ENCODE measurements at places on chromosomes 3 and 15.

DNA sequence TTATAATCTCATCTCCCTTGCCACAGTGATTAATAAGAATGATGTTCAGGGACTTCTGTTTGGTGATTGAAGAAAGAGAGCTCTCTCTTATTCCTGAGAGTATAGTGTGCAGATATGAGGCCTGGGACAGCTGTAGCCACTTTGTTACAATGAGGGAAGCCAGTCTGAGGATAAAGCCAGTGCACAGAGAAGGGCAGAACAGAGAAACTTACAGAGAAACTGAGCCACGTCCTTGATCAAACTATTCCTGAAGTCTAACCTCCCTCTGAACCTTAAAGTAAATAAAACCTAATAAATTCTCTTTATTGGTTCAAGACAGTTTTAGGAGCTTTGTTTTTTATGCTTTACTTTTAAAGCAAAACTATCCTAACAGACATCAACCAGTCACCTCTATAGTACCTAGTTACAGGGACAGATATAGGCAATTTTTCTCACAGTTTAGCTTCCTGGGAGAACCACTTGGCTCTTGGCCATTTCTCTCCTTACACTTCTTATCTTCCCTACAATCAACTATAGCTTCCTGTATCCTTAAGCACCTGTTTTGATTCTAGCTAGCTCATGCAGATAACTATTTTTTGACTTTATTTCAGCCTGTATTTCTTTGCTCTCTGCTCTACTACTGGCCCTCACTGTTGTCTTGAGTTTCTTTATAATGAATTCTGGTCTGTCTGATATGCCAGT lies 284.4 kb downstream of the SHQ1 start:
- DNase-seq: no peak

GRCh38 chr3:73582535-73582934 lies 42.2 kb downstream of the PDZRN3 start:
- DNase-seq: no peak

GRCh38 chr15:73467758-73468157 lies 24.8 kb downstream of the REC114 start:
- no peak for DNase-seq

- DNase-seq: no peak
Measured at GRCh38 chr3:169311381-169311780, 352.1 kb downstream of the MECOM start.

DNA sequence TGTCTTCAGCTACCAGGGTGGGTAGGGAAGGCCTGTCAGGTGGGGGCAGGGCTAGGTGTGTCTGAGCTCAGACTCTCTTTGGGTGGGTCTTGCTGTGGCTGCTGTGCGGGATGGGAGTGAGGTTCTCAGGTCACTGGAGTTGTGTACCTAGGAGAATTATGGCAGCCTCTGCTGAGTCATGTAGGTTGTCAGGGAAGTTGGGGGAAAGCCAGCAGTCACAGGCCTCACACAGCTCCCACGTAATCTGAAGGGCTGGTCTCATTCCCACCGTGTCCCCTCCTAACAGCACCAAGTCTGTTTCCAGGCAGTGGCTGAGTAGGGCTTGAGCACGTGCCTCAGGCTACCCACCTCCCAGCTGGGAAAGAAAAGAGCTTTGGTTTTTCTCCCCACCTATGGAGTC lies 67.0 kb downstream of the CHCHD4 start:
- no peak for DNase-seq

DNA sequence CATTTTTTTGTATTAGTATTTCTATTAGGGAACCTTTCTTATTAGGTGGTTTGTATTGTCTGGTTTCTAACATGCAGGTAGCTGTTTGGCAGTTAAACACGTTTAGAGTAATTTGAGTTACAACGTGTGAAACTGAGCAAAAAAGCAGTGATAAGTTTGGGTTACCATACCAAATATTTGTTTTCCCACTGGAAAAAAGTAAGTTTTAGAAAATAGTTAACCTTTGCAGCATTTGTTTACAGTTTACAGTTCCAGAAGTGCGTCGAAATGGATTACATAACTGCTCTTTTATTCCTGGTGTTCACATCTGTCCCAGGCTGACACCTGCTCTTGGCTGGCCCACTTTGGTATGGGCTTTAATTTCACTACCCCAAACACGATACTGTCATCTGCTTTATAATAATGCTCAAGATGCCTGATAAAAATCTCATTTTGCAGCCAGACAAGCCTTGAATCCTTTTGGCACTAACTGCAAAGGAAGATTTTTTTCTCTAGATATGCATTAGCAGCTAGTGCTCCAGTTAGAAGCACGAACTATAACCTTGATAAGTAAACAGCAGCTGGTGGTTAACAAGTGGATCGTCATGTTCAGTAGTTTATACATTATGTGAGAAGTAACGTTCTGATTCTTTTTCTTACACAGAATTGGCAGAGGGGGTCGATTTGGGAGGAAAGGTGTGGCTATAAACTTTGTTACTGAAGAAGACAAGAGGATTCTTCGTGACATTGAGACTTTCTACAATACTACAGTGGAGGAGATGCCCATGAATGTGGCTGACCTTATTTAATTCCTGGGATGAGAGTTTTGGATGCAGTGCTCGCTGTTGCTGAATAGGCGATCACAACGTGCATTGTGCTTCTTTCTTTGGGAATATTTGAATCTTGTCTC lies 5.3 kb downstream of the EIF4A2 start:
- DNase-seq: no peak

GRCh38 chr15:31296646-31297574 lies 29.7 kb upstream of the KLF13 start:
- DNase-seq: no peak

GRCh38 chr15:67758619-67759300 lies 66.5 kb upstream of the SKOR1 start:
- no peak for DNase-seq

DNA sequence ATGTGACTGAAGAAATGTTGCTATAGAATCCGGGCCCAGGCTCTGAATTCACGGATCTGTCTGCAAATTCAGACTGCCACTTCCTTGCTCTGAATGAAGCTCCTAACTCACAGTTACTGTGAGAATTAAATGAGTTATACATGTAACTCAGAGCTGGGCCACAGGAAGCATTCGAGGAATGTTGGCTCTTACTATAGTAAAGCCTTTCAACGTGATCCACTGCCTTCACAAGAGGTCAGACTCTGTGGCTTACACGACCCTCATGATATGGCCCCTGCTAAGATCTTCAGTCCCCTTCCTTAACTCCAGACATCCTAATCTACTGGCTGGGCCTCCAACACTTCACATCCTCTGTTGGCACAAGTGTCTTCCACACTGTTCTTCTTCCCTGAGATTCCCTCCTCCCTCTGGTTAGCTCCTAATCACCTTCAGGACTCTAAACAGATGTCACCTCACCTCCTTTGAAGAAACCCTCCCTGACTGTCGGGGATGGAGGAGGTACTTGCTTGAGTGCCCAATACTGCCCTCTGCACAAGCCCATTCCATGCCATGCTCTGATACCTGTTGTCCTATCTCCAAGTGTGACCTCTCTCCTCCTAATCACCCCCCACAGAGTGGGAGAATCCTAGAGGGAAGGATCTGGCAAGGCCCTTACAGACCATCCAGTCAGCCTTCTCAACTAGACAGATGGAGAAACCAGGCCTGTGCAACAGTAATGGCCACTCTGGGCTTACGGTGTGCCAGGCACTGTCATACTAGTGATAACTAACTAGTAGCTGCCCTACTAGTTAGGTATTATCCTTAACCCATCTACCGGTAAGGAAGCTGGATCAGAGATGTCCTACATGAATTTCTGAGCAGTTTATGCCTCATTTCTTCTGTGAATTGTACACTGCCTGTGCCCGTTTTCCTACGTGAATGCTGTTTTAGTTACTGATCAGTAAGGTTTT lies 1.3 kb downstream of the ACTR8 start:
- no peak for DNase-seq

DNA sequence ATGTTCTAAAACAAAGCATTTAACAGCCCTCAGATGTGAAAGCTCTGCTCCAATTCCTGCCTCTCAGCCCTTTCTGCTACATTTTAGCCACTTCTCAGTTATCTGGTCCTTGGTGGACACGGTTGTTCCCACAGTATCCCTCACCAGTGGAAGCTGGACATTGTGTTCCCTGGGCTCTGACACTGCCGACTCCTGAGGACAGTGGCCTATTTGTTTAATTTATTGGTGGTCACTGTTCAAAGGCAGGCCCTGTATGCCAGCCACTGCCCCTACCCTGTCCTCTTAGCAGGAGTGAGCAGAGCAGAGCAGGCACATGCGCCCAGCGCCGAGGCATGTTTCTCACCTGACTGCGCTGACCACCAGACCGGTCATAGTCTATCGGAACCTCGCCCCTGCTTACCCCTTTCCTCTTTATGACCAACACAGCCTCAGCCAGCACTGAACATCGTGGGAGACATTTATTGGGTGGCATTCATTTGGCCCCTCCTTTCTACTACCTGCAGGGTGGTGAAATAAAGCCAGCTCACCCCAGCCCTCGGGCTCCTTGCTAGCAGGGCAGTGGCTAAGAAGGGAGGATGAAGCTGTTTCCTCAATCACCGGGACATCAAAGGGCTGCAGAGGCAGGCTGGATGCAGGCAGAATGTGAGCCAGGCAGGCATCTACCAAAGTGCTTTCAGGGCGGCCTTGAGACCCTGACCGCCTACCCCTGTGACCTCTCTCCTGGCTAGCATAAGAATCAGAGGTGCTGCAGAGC lies 54.3 kb upstream of the HACD2 start:
- no peak for DNase-seq

GRCh38 chr3:70855149-70855548 lies 542.7 kb upstream of the MDFIC2 start:
- DNase-seq: no peak

Measured in cortex of kidney (tissue), 1 donor.